ENCODE measurements at places on chromosomes 3 and 15. TPM values are rescaled to one million over a fixed set of nuclear protein-coding genes. Genes with fewer than 3 reads are reported as not detected.

MAGEL2 gene
- polyA plus RNA-seq = 0.04 TPM

BRPF1 gene
- polyA plus RNA-seq = 6.4 TPM

ADGRG7 gene
- polyA plus RNA-seq = not detected

CSPG5 gene
- polyA plus RNA-seq = 0.10 TPM

DNA sequence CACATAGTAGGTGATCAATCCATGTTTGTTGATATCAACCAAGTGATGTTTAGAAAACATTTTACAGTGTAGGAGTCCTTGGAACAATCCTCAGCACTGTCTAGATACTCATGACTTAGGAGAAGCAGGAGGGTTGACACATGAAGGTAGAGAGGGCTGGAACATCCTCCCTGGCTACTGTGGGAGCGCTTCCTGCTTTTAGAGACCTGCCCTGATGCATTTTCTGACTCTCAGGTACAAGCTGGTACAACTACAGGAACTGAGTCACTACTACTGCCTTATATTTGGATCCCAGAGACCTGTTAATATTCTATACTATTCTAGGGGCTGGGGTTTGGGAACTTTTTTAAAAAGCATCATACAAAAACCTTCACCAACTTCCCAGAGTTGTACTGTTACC lies 20.1 kb downstream of the GPR156 start:
- DNase-seq = no peak

DNA sequence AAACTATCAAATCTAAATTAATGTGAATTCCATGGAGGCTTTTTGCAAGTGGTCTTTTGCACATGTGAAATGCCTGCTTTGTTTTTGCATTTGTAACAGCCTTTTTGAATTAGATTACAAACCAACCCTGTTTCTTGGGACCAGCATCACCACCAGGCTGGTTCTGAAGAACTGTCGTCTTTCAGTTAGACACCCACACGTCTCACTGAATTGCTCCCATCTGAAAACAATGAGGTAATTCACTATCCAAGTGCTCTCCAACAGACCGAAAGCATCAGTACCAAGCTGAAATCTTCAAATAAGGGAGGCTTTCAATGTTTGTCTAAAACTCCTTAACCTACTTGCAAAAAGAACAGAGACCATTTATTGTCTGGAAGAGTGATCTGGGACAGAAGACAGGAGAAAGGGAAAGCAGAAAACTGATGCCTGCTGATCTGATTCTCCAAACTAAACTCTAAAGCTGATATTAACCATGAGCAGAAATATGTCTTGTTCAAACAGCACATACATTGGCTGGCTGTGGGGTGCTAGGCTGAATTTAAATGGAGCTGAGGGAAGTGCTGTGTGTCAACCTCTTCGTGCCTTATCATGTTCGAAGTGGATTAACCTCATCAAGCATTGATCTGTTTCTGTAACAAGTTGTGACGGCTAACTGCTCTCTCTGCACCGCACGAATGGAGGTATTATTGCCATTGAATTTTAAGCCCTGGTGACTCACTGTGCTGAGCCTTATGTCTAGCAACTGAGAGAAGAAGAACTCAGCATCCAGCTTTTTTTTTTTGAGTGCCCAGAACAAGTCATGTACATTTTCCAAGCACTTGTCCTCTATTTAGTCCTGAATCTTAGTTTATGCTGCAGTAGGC lies 213.7 kb upstream of the P2RY1 start:
- no peak for DNase-seq

- no peak for DNase-seq
Measured at GRCh38 chr3:111723293-111724215, 128.4 kb upstream of the ZBED2 start.

DNA sequence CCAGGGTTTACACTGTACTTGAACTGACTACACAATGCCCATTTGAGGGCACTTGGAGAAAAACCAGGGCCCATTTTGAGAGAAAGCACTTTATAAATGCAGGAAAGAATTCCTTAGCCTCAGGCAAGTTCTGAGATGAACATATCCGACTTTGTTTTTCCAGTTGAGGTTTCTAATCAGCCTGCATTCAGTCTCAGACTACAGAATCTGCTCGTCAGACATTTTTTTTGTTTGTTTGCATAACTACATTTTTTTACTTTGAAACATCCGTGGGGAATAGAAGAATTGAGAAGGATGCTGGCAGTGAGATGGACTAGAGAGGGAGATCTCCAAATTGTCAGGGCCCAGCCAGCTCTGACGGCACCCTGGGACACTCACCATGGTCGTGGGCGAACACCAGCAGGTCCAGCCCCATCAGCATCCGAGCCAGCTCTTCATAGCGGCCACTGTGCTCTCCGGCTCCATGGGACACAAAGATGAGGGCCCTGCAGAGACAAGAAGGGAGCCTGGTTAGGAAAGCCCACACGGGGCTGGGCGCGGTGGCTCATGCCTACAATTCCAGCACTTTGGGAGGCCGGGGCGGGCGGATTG lies 40.8 kb downstream of the MGLL start:
- peak; percentile 34 for DNase-seq

- no peak for DNase-seq
Measured at GRCh38 chr15:24848050-24848449, 106.7 kb upstream of the SNRPN start.

GRCh38 chr15:90750186-90750585 lies 33.0 kb downstream of the BLM start:
- DNase-seq = no peak

GRCh38 chr3:130491431-130491830 lies 25.5 kb upstream of the COL6A6 start:
- DNase-seq = no peak

All from spleen (tissue), 13 donors.